ENCODE measurements at places on chromosomes 6 and 20.

GRCh38 chr6:166419286-166419685, 36.5 kb upstream of the MPC1 start:
- no peak for DNase-seq

DNA sequence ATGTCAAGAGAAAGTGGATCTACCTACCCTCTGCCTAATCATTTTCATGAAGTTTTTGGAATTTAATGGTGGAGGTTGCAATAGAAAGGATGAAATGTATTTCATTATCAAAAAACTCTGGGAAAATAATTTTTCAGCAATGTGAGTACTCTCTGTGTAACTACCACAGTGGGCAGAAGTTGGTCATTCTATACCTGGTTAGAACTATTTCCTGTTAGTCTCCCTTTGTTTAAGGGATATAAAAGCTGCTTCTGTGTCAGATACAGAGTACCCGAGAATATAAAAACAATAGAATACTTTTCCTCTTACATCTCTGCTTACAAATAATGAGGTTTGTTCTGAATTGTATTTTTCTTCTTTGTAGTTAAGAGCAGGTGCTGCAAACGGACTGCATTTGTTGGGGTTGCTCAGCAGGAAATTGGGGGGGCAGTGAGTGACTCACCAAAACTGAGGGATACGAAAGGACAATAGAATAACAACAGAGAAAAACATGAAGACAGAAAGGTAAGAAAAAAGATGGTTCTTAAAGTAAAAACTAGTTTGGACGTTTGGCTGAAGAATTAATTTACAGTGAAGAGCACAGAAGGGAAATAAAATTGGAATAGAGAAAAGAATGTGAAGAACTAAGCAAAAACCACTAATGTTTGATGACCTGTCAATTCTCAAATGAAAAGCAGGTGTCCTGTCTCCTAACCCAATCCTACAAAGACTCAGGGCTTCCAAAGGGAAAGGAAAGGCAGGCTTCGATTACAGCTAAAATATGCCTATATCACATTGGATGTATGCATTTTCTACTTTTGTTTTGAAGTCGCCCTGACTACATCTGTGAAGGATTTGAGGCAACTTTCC, 703.1 kb downstream of the RFPL4B start:
- peak; percentile 79 for DNase-seq

DNA sequence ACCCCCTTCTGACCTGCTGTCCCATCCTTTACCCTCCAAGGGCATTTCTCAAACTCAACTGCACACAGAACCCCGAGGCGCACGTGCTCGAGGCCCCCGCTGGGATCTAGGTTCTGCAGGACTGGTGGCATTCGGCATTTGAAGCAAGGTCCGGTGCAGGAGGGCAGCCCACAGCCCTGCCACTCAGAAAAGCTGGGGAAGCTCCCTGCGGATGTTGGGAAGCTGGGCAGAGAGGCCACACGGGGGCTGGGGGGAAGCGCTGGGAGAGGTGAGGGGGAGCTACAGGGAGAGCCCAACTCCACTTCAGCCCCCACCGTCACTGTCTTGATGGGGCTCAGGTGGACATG, 51.2 kb upstream of the SLCO4A1 start:
- no peak for DNase-seq

DNA sequence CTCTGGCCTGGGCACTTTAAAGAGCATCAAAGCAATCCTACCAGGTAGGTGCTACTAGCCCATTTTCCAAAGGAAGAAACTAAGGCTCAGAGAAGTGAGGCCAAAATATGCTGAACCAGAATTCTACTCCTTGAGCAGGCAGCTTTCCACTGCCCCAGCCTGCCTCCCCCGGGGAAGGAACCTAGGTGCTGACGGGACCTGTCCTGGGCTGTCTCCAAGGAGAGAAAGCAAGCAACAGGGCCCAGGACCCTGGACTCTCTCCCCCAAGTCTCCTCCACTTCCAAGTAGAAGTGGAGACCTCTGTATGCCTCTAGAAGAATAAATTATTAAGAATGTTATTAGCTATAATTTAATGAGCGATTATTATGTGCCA, 159.5 kb downstream of the MRPL14 start:
- no peak for DNase-seq

DNA sequence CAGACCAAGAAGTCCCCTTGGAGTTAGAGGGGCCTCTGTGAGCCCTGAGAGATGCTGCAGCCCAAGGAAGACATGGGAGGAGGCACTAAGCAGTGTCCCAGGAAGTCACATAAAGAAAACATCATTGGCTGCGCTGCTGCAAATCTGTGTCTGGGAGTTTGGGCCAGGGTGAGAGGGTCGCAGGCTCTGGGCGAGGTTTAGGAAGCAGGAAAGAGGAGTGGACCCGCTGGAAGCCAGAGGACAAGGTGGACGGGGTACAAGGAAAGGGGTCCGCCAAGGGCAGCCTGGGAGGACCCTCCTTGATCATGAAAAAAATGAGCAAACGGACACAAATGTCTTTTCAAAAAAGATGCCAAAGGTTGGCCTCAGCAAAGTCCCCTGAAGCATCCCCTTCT, 15.5 kb upstream of the SERPINB1 start:
- DNase-seq = no peak

GRCh38 chr20:62186887-62187866, 4.3 kb downstream of the MTG2 start:
- peak; percentile 29 for DNase-seq

DNA sequence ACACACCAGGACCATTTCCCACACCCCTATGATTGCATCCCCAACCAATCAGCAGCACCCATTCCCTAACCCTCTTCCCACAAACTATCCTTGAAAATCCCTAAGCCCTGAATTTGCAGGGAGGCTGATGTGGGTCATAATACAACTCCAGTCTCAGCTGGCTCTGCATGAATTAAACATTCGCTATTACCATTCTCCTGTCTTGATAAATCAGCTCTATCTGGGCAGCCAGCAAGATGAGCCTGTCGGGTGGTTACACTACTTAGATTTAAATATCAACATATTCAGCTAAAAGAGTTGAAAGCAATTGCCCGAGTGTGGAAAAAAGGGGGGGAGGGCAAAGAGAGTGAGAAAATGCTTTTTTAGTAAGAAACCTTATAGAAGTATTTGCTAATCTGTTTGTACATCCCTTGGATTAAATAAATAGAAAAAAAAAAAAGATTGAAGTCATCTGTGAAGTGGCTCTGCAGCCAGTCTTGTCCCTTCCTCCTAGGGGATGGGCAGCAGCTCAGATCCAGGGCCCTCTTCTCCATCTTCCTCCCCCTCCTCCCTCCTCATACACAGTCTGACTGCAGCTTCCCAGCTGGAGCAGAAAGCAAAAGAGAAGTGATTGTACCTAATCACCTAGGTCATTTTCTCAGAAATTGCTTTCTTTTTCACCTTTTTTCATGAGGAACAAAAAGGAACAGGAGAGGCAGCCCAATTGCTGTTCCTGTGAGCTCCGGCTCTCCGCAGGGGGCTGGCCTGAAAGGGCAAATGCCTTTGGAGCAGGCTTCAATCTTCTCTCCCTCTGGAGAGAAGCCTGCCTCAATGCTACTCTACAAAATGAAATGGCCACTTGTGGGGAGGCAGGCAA, 356.6 kb upstream of the SULF2 start:
- no peak for DNase-seq

DNA sequence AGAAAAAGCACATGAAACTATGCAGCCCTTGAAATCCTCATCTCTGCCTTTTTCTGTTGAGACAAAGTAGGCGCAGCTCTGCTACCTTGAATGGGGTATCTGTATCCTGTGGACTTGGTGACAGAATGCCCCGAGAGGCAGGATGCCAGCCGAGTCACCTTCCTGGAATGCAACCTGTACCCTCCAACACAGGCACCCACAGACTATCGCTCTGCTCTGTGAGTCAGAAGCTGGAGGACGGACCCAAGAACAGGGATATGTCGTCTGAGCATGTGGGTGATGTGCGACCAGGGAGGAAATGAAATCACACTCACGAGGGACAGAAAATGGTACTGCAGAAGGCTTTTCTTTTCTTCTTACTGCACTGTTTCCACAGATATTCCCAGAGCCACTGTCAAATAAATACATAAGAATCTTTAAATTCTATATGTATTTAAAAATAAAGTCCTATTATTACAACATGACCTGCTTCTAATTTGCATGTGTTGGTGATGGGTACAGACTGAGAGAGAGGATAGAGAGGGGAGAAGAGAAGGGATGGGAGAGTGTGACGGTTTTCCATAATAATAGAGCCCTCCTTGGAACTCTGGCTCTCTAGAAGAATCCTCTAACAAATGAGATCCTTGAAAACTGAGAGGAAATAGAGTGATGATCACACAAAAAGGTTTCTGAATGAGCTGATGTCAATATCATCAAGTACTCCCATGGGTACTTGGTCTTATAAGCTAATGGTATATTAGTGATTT, 308.1 kb downstream of the FOXC1 start:
- peak; percentile 95 for DNase-seq

DNA sequence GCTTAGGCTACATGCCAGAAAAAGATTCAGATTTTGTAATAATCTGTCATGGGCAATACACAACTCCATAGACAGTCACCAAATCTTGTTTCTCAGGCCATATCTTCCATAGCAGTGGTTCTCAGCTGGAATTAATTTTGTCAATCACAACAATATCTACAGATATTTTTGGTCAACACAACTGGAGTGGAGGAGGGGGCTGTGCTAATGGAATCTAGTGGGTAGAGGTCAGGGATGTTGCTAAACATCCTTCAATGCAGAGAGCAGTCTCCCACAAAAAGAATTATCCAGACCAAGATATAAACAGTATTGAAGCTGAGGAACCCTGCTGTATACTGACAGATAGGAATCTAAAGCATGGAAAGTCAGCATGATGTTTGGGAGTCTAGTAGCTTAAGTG, 174.6 kb downstream of the UBE3D start:
- no peak for DNase-seq

All from ELR (cell line).